ENCODE measurements at places on chromosomes 2 and 18. TPM values are rescaled to one million over a fixed set of nuclear protein-coding genes. Genes with fewer than 3 reads are reported as not detected.

DNA sequence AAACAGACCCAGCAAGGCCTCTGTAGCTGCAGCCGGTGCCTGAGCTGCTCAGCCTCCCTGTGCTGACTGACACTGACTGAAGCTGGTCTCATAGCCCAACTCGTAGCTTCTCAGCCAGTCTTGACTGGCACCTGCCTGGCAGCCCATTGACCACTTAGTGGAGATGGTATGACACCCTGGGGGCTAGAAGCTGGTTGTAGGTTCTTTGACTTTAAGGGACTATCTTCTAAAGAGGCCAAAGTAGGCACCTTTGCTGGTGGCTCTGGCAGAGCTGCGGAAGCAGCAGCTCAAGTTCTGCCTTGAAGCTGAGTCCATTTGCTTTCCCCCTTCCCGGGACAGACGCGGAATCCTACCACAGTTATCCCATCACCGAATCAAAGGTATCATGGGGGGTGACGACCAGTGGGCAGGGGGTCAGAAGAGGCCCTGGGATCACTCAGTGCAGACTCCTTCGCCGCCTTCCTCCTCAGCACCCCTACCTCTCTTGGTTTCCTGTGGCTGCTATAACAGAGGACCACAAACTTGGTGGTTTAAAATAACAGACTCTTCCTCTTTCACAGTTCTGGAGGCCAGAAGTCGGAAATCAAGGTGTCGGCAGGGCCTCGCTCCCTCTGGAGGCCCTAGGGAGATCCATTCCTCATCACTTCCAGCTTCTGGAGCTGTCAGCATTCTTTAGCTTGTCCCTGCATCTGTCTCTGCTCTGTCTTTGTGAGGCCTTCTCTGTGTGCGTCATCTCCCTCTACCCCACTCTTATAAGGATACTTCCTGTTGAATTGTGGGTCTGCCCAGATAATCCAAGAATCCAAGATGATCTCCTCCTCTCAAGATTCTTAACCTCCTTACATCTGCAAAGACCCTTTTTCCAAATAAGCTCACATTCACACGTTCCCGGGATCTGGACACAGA lies 13.7 kb upstream of the FOSL2 start:
- no peaks in the 10 kb centered on the region for H3K36me3 ChIP-seq
- no peak for DNase-seq
- H3K4me3 ChIP-seq: no peak overlapping the region
- no peaks in the 10 kb centered on the region for H3K27me3 ChIP-seq

DNA sequence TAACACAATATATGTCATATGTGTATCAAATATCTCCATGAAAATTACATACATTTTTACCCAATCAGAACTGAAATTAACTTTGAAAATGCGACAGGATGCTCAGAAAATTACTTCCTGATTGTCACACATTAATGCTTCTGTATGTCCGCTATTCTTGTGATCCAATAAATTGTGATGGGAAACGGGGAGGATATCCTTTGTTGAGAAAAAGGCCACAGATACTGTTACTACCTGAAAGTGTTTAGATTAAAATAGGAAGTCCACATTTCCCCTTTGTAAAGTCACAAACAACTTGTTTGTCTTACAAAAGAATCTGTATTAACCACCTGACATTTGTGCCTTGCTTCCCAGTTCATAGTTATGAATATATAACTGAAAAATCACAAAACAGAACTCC lies 62.9 kb downstream of the NOL10 start:
- H3K4me3 ChIP-seq: no peak overlapping the region
- H3K4me1 ChIP-seq: no peaks in the 10 kb centered on the region
- H3K36me3 ChIP-seq: no peaks in the 10 kb centered on the region
- DNase-seq: no peak
- no peaks in the 10 kb centered on the region for H3K27me3 ChIP-seq
- no peak overlapping the region for H3K27ac ChIP-seq

DNA sequence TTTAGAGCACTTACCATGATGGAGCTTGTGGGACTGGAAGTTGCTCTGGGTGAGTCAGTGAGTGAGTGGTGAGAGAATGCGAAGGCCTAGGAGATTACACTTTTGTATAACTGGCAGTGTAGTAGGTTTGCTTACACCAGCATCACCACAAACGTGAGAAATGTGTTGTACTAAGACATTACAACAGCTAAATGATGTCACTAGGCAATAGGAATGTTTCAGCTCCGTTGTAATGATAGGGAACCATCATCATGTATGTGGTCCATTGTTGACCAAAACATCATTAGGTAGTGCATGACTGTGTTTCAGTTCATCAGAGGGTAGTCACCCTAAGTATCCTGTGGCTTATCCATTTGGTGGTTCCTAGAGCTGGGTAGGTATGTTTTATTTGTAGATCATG lies 11.9 kb downstream of the ZNF407 start:
- H3K27ac ChIP-seq: no peak overlapping the region
- no peak for DNase-seq
- no peaks in the 10 kb centered on the region for H3K36me3 ChIP-seq
- H3K4me3 ChIP-seq: no peak overlapping the region
- H3K4me1 ChIP-seq: no peaks in the 10 kb centered on the region
- no peaks in the 10 kb centered on the region for H3K27me3 ChIP-seq

GRCh38 chr2:59806486-59806885 lies 747.0 kb downstream of the BCL11A start:
- H3K36me3 ChIP-seq: no peaks in the 10 kb centered on the region
- no peak overlapping the region for H3K4me3 ChIP-seq
- H3K27me3 ChIP-seq: no peaks in the 10 kb centered on the region
- no peak overlapping the region for H3K27ac ChIP-seq

The MEP1B gene
- not detected for total RNA-seq

The SERPINB3 gene
- total RNA-seq: not detected

The RNF125 gene
- total RNA-seq: 0.92 TPM

- no peak for DNase-seq
- no peak overlapping the region for H3K4me3 ChIP-seq
- peaks cover 2% of the 10 kb centered on the region for H3K27me3 ChIP-seq
- H3K4me1 ChIP-seq: no peaks in the 10 kb centered on the region
- no peak overlapping the region for H3K27ac ChIP-seq
These were observed 401.5 kb upstream of the TRIB2 start for GRCh38 chr2:12315224-12315623.

The VAMP8 gene
- total RNA-seq: 35.8 TPM

The COLEC11 gene
- not detected for total RNA-seq

The AQP4 gene
- total RNA-seq: not detected

- H3K27ac ChIP-seq: peak overlapping the region; percentile 3
- H3K4me1 ChIP-seq: peaks cover 4% of the 10 kb centered on the region
- no peaks in the 10 kb centered on the region for H3K36me3 ChIP-seq
- H3K27me3 ChIP-seq: peaks cover 4% of the 10 kb centered on the region
- H3K4me3 ChIP-seq: peak overlapping the region; percentile 51
These were observed 8.5 kb downstream of the IRS1 start for GRCh38 chr2:226791056-226791486.

DNA sequence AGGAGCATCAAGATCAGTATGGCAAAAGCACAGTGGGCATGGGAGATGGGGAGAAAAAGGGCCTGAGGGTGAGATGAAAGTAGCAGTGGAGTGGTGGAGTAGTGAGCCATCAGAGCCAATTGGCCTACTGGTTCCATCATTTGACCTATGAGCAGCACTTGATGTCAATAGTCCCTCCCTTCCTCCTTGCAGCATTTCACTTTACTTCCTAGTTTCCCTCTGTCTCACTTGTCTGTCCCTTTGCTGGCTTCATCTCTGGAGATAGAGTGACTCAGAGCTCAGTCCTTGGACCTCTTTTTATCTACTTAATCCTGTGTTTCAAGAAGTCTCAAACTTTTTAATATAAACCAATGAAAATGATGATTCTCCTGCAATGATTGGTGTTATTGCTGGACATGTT lies 32.1 kb downstream of the FBXO48 start:
- peaks cover 8% of the 10 kb centered on the region for H3K27me3 ChIP-seq
- DNase-seq: no peak
- no peaks in the 10 kb centered on the region for H3K4me1 ChIP-seq
- no peak overlapping the region for H3K27ac ChIP-seq
- no peak overlapping the region for H3K4me3 ChIP-seq
- no peaks in the 10 kb centered on the region for H3K36me3 ChIP-seq

The TUBB8B gene
- total RNA-seq: 1.1 TPM

GRCh38 chr18:60180671-60181070 lies 191.9 kb downstream of the MC4R start:
- no peak overlapping the region for H3K4me3 ChIP-seq
- no peaks in the 10 kb centered on the region for H3K36me3 ChIP-seq
- H3K27me3 ChIP-seq: no peaks in the 10 kb centered on the region
- no peak for DNase-seq
- H3K4me1 ChIP-seq: no peaks in the 10 kb centered on the region
- H3K27ac ChIP-seq: no peak overlapping the region

The ALPP gene
- not detected for total RNA-seq

The SMAD2 gene
- 110 TPM for total RNA-seq

The HOXD13 gene
- not detected for total RNA-seq

DNA sequence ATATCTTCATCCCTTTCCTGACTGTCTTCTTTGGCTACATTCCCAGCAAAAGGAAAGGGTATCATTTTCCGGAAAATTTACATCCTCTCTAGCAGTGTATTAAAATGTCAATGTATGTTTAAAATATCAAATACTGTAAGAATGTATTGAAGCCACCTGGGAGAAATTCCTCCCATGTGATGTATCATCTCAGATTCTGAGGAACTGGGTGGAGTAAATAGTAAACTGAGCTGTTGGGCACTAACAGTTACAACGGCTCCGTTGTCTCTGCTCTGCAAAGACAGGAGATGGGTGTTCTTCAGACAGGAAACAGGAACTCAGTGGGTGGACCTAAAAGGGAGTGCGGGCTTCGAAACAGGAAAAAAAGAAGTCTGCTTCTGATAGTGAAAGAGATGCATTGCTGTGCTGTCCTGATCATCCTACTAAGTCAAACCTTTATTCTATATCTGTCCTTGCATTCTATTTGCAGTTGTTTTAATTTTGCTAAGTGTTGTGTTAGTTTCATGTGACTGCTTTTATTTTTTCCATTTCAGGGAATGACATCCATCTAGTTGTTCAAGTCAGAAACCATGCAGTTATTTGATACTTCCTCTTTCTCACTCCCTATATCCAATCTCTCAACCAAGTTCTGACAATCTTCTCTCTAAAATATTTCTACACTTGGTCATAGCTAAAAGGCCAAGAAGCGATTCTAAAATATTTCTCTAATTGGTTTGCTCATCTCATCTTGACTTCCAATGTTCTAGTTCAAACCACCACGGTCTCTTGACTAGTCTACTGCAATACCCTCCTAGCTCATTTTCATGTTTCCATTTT lies 19.4 kb downstream of the DOK1 start:
- peaks cover 7% of the 10 kb centered on the region for H3K4me1 ChIP-seq
- H3K4me3 ChIP-seq: peak overlapping the region; percentile 49
- DNase-seq: peak; percentile 24
- H3K27ac ChIP-seq: no peak overlapping the region

DNA sequence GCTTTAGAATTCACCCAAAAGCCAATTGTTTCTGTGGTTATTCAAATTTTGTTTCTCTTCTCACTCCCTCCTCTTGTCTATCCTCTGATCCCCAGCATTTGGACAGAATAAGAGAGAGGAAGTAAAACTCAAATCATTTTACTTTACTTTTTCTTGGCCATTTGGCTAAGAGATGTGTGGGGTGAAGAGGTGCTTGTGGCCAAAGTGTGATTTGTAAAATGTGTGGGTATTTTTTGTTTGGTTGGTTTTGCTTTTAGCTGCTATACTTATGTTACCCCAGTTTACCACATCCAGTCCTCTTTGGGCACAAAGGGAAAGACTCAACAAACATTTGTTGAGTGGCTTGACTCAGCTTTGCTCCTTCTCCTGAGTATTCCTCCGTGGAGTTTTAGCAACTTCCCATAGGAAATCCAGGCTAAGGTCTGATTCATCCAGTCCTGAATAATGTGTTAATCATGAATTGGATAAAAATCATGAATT lies 109.1 kb upstream of the CYP1B1 start:
- H3K27ac ChIP-seq: no peak overlapping the region
- no peak overlapping the region for H3K4me3 ChIP-seq
- DNase-seq: peak; percentile 3
- no peaks in the 10 kb centered on the region for H3K27me3 ChIP-seq

GRCh38 chr2:229553091-229553490 lies 161.3 kb downstream of the DNER start:
- no peak overlapping the region for H3K27ac ChIP-seq
- no peaks in the 10 kb centered on the region for H3K4me1 ChIP-seq
- no peaks in the 10 kb centered on the region for H3K36me3 ChIP-seq
- H3K27me3 ChIP-seq: no peaks in the 10 kb centered on the region
- H3K4me3 ChIP-seq: no peak overlapping the region
- no peak for DNase-seq

- H3K36me3 ChIP-seq: no peaks in the 10 kb centered on the region
- no peaks in the 10 kb centered on the region for H3K27me3 ChIP-seq
- peak; percentile 31 for DNase-seq
- H3K4me1 ChIP-seq: no peaks in the 10 kb centered on the region
- no peak overlapping the region for H3K4me3 ChIP-seq
- no peak overlapping the region for H3K27ac ChIP-seq
These were observed 75.4 kb upstream of the HNMT start for GRCh38 chr2:137888845-137889244.

The C1QL2 gene
- not detected for total RNA-seq

DNA sequence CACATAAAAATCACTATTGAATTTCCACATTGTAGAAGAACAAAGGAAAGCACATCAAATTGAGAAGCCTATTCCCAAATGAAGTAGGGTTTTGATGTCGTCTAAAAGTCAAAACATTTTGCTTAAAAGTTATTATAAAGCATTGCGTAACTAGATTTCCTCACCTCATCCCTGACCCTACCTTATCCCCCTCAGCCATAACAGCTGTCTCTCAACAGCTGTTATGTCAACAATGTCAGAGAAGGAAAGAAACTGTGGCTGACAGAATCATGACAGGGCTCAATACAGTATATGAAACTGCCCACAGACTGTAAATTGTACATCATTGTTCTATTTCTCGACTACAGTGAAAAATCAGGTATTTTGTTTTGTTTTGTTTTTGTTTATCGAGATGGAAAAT lies 63.0 kb upstream of the ACVR1C start:
- no peak overlapping the region for H3K4me3 ChIP-seq
- no peak for DNase-seq
- H3K4me1 ChIP-seq: no peaks in the 10 kb centered on the region
- no peaks in the 10 kb centered on the region for H3K36me3 ChIP-seq

- H3K4me1 ChIP-seq: no peaks in the 10 kb centered on the region
- no peak for DNase-seq
- H3K36me3 ChIP-seq: no peaks in the 10 kb centered on the region
These were observed 140.4 kb downstream of the CELF4 start for GRCh38 chr18:37425222-37425621.

The KCNK3 gene
- not detected for total RNA-seq

DNA sequence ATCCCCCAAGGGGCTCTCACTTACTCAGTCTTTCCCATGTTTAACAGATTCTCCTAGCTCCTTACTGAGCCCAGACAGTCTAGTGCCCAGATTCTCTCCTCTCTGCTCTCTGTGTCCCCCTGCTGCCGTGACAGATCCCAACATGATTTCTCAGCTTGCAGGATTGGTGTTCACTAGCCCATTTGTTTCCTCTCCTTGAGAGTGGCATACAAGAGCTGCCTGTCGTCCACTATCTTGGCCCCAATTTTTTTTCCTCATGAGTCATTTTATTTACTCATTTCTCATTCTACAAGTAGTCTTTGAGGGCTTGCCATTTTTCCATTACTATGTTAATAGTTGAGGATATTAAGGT lies 199.9 kb upstream of the FN1 start:
- H3K4me1 ChIP-seq: no peaks in the 10 kb centered on the region
- no peak overlapping the region for H3K27ac ChIP-seq
- no peaks in the 10 kb centered on the region for H3K27me3 ChIP-seq

All from endothelial cell of umbilical vein (primary cell).